ENCODE measurements at places on chromosomes 7 and 10.

DNA sequence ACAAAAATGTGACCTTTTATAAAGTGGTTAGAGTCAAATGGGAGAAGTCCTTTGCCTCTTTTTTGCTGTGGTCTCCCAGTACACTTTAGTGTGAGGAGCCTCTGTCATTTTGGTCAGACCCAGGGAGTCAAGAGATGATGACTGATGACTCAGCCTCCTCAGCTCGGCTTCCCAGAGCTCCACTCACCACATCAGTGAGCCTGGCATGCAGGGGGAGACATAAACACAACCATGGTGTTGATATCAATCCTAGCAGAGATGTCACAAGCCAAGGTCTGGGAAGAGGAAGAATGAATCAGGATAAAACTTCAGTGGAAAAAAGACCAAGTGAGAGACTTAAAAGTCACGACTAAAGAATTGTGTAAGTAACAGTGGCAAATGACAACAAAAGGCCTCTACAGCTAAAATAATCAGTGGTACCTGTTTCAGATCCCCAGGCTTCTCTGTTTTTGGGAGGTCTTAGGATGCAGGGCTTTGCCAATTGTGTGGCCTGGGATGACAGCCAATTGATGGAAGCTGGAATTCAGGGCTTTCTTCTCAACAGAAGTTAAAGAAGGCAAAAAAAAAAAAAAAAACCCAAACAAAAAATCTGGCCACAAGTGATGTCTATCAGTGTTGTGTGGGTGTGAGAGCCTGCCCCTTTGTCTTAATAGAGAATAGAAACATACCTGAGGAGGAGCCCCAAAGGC is 50.2 kb downstream of the TFAM start:
- no peak for DNase-seq

- no peak for DNase-seq
Observed at GRCh38 chr10:26859241-26860101, 1.3 kb downstream of the ABI1 start.

- DNase-seq: no peak
Observed at GRCh38 chr10:46031648-46032532, 1.5 kb upstream of the NCOA4 start.

- no peak for DNase-seq
Observed at GRCh38 chr10:132480356-132480755, 57.2 kb upstream of the INPP5A start.

DNA sequence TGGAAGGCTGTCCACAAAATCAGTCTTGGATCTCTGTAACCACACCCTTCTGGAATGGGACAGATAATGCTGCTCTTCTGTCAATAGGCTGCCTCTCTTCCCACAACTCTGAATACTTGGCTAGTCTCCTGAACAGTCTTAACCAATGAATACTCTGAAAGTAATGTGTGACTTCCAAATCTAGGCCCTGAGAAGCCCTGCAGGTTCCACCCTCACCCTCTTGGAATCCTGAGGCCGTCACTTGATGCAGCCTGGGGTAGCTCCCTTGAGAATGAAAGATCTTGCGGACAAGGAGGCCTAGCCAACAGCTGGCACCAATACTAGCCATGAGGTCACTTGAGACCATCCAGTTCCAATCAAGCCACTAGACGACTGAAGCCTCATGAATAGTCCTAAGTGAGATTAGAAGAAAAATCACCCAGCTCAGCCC is 109.2 kb downstream of the ARHGAP12 start:
- DNase-seq: no peak

GRCh38 chr10:124381011-124381611 is 37.6 kb downstream of the OAT start:
- DNase-seq: no peak

Data from bone marrow (tissue), 2 donors.